Activated effector memory CD4-positive, alpha-beta T cell treated with anti-CD3 and anti-CD28 coated beads, Interleukin-2, amount 50 U/mL, for 16 hours (primary cell): ENCODE measurements at places on chromosomes 12 and 14.

DNA sequence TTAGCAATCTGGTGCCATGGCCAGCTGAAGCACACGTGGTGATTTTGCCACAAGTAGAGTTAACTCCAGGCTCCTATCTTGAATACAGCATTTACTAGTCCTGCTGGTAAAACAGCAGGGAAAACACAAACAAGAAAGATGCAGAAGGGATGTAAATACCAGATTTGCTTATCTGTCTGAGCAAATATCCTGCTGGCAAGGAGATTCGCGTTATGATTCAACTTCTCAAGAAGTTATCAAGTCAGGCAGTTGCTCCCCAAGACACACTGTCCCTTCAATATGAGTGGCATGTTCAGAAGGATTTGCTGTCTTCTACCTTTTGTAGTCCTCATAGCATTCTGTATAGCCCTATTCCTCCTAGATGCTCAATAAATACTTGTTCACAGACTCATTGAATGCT lies 171.2 kb upstream of the EGLN3 start:
- no peak for DNase-seq

GRCh38 chr12:54358191-54358944 lies 5.9 kb downstream of the GPR84 start:
- DNase-seq = peak; percentile 81

DNA sequence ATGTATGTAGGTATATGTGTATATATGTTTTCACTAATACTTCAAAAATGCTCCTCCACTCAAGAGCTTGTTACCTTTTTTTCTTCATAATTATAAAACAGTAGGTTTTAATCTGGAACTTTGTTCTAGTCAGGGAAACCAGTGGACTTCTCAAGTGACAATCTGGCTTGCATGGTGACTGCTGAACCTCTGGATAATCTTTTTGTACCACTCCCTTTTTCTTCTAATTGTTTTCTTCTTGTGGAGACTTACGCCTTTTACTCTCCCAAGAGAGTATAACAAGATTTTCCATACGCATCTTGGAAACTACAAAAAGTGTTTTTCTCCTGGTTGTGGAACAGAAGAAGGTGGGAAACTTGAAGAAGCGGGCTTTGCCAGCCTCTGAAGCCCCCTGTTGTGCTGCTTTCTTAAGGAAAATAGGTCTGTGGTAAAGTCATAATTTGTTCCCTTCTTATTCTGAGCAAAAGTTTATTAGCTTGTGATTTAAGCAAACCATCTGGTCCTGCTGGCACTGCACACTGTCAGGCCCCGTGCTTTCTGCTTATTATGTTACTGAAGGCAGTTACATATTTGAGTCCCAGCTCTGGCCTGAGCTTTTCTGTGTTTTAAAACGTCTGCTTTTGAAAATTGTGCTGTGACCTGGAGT lies 291.8 kb downstream of the ERC1 start:
- DNase-seq = no peak

DNA sequence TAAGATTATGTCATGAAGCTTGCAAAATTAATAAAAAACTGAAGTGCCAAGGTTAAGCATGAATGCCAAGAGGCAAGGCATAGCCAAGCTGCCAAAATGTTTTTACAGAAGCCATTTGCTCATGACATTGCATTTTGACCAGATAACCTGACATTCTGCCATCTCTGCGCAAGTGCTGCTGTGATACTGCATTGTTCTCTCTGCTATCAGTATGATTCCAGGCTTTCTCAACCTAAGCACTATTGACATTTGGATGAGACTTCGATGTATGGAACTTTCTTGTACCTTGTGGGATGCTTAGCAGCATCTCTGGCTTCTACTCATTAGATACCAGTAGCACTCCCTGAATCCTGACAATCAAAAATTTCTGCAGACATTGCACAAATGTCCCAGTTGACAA lies 139.2 kb downstream of the RASSF9 start:
- DNase-seq = no peak

DNA sequence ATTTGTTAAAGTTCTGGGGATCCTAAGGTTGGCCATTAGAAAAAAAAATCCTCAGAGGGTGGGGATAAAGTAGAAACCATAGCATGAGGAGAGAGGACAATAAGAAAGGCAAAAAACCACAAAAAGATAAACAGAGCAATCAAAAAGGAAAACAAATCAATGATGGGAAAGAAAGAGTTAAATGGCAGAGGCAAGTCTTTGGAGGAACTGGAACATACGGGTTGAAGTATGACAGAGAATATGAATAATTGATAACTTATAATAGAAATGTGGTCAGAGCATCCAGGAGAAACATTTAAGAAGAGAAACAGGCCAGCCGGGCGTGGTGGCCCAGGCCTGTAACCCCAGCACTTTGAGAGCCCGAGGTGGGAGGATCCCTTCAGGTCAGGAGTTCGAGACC lies 17.8 kb upstream of the SALL2 start:
- DNase-seq = no peak

DNA sequence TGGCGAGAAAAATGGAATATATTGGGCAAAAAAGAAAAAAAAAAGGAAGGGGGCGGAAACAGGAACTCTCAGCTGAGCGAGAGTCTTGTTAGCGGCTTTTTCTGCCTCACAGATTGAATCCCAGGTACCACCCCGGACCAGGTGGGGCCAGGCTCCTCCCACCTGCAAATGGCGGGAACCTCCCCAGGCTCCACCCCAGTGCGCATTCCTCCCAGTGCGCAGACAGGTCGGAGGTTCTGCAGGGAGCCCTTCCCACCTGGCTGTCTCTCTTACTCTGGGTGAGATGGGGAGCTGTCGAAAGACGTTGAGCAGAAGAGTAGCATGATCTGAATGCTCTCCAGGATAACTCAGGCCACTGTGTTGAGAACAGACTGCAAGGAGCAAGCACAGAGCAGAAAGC lies 57.0 kb upstream of the ETV6 start:
- no peak for DNase-seq

GRCh38 chr12:11941606-11942337 lies 129.0 kb upstream of the BCL2L14 start:
- DNase-seq = no peak

DNA sequence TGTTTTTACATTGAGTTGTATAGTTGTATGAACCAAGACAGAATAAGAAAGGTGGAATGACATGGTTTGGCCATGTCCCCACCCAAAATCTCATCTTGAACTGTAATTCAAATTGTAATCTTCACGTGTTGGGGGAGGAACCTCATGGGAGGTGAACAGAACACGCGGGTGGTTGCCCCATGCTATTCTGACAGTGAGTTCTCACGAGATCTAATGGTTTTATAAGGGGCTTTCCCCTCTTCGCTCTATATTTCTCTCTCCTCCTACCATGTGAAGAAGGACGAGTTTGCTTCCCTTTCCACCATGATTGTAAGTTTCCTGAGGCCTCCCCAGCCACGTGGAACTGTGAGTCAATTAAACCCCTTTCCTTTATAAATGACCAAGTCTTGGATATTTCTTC lies 25.3 kb downstream of the DDHD1 start:
- no peak for DNase-seq

DNA sequence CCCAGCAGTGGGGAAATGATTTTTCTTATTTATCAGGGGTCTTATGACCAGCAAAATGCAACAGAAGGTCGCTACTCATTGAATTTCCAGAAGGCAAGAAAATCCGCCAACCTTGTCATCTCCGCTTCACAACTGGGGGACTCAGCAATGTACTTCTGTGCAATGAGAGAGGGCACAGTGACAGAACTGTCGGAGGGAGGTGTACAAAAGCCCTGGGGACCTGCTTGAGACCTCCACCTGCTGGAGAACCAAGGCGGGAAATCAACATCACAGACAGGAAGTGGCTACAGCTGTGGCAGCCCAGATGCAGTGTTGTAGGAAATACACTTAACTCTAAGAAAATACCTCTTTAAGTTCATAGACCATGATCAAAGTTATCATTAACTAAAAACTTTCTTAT lies 250.9 kb upstream of the OR4E1 start:
- peak; percentile 83 for DNase-seq

DNA sequence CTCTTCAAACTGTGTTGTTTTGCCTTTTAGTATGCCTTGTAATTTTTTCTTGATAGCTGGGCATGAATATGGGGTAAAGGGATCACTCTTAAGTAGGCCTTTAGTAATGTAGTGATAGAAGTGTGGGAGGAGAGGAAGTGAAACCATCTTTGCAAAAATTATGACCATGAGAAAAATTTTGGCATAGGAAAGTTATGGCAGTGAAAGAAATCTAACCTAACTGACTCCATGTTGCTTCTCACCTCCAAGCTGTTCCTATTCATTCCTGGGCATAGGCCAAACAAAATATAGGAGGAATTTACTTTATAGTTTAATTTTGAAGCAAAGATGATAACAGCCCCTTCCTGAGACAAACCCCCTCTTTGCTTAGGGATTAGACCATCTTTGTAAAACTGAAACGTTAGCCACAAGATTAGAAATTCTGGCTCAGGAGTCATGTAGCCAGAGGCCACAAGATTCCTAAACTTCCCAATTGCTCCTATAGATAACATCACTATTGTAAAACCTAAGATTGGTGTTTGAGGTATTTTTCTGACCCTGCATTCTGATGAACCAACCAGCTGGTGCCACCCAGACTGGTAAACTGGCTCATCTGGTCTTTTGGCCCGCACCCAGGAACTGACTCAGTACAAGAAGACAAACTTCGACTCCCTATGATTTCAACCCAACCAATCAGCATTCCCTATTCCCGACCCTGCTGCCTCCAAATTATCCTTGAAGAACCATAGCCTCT lies 45.8 kb downstream of the CRADD start:
- no peak for DNase-seq

- no peak for DNase-seq
These were observed 63.3 kb downstream of the DUSP6 start for GRCh38 chr12:89288959-89289358.

DNA sequence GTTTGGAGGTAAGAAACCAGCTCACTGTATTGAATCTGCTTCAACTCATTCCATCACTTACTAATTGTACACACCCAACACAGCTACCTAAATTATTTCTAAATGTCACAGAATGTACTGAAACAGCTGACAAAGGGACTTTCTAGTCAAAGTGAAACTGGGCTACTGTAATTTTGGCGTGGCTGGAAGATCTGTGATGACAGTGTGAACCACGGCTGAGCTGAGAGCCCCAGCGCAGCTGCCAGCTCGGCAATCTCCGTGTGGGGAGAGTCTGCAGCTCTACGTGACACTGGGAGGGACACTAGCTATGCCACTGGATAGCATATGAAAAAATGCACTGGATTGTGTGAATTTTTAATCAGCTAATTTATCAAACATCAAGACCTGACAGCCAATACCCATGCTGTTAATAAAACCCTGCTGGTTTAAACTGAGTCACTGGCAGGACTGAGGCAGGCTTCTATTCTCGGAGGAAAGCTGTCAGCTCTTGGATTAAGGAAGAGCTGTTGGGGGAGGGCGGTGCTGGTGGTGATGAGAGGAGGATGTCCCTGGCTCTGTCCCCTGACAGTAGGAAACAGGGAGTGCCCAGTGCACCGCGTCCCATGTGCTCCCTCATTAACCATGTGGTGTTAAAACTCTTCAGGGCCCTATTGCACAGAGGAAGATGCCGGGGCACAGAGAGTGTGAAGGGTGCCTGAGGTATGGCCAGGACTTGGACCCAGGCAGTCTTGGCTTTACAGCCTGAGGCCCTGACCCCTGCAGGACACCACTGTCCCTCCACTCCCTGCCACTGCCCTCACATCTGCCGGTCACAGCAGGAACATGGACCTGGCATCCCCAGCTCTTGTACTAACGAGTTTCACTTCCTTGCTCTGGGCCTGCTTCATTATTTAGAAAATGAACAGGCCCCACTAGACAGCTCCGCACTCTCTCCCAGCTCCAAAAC lies 13.3 kb downstream of the SLC15A4 start:
- no peak for DNase-seq

- no peak for DNase-seq
These were observed 27.1 kb downstream of the PELI2 start for GRCh38 chr14:56145181-56145769.

DNA sequence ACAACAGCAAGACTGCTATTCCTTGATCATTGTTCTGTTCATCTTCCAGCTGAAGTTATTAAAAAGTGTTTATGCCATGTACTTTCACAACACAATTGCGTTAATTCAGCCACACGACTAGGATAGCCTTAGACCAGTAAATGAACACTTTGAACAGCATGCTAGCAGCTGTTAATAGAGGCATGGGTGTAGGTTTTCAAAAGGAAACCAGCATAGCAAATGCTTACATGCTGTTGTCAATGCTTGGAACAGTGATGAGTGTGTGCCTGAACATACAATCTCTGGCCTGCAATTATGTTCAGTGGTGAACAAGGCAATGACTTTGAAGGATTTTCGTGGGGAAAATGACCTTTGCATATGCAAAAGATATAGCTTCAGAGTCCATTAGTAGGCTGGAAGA lies 127.4 kb upstream of the RBM19 start:
- no peak for DNase-seq

DNA sequence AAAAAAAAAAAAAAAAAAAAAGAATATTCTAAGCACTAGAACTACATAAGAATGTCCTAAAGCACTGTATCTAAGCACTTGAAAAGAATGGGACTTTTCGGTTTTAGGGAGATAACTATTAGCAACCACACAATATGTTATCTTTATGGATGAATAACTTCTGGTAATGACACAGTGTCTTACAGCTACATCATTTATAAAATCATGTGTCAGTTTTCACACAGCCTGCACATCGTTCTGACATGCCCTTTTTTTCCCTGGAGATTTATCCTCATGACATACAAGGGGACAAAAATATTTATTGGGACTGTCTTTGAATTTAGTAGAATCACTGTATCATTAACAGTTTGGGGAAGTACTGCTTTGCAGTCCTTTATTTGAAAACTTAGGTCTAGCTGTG lies 17.3 kb downstream of the TMEM19 start:
- DNase-seq = no peak

- no peak for DNase-seq
These were observed 11.6 kb downstream of the BHLHE41 start for GRCh38 chr12:26113181-26113654.

- no peak for DNase-seq
These were observed 1.4 kb downstream of the CALCOCO1 start for GRCh38 chr12:53725824-53726223.

DNA sequence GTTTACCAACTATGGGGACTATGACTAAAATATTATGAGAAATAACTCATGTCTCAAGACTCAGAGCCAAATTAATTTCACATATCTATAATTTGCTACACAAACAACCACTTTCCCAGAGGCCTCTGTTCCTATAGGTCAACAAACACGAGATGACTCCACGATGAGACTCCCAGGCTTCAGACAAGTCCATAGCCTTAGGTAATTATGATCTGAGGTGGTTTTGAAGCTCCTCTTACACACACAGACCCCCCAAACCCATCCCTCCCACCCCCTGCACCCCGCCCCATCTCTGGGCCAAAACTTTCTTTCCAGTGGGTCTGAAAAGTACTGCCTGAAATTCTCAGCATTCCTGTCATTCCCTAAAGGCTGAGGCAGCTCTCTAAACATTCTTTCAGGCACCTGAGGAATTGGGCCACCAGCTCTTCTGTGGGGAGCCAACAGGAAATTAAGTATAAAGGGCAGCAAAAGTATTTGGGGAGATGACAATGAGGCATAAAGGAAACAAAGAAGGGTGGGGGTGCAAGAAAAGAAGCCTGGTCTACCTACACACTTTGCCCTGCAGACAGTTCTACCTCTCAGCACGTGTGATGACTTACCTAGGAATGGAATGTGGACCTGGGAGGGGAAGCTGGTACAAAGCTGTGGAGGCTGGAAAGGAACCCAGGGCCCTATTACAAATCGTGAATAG lies 143.6 kb downstream of the PAWR start:
- DNase-seq = no peak
